ENCODE measurements at places on chromosomes 5 and 9. TPM values are rescaled to one million over a fixed set of nuclear protein-coding genes. Genes with fewer than 3 reads are reported as not detected.

- DNase-seq: no peak
Measured at GRCh38 chr5:59665086-59665831, 228.3 kb downstream of the PDE4D start.

The SMIM33 gene
- not detected for polyA plus RNA-seq

DNA sequence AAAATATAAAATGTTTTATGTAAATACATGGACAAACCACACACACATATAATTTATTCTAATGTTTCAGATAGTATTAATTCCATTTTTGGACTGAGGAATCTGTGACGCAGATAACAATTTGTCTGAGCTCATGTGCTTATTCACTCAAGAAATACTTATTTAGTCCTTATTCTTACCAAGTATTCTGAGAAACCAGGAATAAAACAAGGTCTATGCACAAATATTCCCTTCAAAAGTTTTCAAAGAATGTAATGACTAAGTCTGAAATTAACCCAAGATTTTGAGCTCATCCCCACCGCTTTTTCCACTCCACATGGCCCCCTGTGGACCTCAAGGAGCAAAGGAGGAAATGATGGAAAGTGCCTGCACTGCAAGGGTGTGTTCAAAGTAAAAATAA, 1022.3 kb downstream of the EFNA5 start:
- DNase-seq: no peak

The IL9 gene
- polyA plus RNA-seq: not detected

The UBAC1 gene
- polyA plus RNA-seq: 42.3 TPM

DNA sequence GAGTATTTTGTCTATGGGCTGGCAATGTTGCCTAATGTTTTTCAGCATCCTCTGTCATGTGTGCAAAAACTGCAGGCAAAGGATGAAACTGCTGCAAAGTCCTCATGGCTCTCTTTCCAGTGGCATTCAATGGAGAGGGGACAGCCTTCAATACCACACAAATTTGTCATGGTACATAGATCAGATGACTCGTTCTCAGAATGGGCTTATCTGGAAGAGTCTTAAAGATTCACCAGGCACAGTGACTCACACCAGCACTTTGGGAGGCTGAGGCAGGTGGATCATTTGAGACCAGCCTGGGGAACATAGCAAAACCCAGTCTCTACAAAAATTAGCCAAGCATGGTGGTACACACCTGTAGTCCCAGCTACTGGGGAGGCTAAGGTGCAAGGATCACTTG, 5.3 kb downstream of the CDKN2AIPNL start:
- no peak for DNase-seq

DNA sequence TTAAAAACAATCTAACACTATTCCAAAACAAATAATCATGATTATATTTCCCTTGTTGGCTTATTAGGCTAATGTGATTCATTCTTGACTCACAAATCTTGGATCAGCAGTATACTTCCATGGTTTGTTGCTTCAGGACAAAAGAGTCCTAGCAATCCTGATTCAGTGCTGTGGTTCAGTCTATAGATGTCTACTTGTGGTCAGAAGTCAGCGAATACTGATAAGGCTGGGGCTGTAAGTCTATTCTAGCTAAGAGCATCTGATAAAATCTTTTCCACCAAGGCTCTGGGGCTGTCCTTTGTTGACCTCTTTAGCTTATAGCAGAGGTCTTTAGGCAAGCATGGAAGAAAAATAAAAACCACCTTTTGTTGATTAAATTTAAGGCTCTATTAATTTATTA, 4.4 kb upstream of the SMIM3 start:
- no peak for DNase-seq

The ARSK gene
- polyA plus RNA-seq: 8.3 TPM

DNA sequence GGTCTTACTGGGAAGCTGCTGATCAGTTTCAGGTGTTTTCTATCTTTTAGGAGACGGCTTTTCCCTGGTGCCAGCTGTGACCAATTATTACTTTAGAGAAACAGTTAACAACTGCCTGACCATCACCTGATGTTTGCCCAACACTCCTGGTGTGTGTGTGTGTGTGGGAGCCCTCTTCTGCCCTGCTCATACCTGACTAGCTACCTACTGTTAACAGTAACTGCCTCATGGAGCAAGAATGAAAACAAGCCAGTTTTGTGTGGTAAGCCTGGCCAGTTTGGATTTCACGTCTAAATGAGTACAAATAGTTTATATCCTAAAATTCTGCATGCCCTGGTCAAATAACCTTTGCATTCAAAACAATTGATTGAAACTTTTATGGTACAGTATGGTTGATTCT, 46.1 kb upstream of the RIOK2 start:
- DNase-seq: no peak

The PCA3 gene
- 0.68 TPM for polyA plus RNA-seq

The NINJ1 gene
- 25.8 TPM for polyA plus RNA-seq

The AIF1L gene
- polyA plus RNA-seq: 28.5 TPM

DNA sequence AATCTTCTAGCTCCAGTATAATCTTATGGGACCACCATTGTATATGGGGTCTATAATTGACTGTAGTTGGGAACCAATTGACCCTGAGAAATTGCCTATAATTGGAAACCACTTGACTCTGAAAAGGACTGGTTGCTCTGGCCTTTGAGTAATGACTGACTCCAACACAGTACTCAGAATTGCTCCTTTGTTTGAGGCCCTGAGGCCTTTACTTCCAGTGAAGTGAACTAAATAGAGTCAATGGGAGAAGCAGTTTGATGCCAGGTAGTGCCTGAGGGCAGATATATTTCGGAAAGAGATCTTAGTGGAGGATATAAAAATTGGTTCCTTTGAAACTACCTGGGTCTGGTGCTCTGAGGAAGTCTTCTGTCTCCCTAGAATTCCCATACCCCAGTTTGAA, 16.0 kb upstream of the TMEM171 start:
- DNase-seq: no peak

DNA sequence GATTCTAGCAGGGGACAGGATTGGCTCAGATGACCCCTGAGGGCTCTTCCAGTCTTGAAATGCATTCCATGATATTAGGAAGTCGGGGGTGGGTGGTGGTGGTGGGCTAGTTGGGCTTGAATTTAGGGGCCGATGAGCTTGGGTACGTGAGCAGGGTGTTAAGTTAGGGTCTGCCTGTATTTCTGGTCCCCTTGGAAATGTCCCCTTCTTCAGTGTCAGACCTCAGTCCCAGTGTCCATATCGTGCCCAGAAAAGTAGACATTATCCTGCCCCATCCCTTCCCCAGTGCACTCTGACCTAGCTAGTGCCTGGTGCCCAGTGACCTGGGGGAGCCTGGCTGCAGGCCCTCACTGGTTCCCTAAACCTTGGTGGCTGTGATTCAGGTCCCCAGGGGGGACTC, 2.9 kb upstream of the MYOZ3 start:
- no peak for DNase-seq

The FAM169A gene
- polyA plus RNA-seq: 0.56 TPM
